Smooth muscle cell of trachea (primary cell): ENCODE measurements at places on chromosomes 1 and 21. TPM values are rescaled to one million over a fixed set of nuclear protein-coding genes. Genes with fewer than 3 reads are reported as not detected.

Gene FAM72B
- 0.50 and 3.9 TPM in 2 replicates for total RNA-seq

Gene IL19
- total RNA-seq = not detected in 2 replicates

Gene IQCC
- total RNA-seq = 1.5 and 2.0 TPM in 2 replicates

Gene ZNF695
- total RNA-seq = 1.7 and 2.0 TPM in 2 replicates

Gene NBPF4
- not detected in 2 replicates for total RNA-seq

Gene AADACL4
- not detected in 2 replicates for total RNA-seq

Gene TMEM61
- not detected in 2 replicates for total RNA-seq

Gene OR10J1
- not detected in 2 replicates for total RNA-seq

Gene RHD
- total RNA-seq = not detected in 2 replicates
